Activated CD8-positive, alpha-beta memory T cell treated with anti-CD3 and anti-CD28 coated beads for 1 hour (primary cell): ENCODE measurements at places on chromosomes 4 and X.

DNA sequence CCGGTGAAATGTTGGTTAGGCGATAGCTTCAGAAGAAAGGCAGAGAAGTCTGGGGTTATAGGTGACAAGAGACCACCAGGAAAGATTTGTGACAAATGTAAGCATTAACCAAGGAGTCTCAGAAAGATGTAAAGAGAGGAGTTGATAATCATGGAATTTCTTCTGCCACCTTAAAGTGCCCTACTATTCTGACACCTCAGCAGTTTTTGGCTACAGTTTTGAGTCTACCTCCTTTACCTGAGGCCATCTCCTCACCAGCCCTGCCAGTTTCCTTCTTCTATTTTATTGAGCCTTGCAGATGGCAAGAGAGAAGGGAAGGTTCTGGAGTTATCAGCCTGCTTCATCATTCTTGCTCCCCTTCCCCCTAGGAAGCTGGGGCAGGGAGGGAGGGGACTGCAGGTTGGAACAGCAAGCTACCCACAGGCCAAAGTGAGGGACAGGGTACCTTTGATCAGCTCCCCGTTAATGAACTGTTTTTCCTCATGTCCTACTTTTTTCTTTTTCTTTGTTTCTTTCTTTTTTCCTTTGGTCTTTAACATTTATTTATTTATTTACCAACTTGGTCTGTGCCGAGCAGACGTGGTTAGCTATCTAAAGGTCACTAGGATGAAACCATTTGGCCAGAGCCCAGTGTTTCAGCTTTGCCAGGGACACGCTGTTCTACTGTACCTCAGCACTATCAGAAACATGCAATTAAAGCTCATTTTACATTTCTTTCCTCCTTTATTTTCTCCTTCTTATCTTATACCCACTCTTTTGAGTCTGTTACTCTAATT, 438.7 kb upstream of the AR start:
- DNase-seq: no peak

DNA sequence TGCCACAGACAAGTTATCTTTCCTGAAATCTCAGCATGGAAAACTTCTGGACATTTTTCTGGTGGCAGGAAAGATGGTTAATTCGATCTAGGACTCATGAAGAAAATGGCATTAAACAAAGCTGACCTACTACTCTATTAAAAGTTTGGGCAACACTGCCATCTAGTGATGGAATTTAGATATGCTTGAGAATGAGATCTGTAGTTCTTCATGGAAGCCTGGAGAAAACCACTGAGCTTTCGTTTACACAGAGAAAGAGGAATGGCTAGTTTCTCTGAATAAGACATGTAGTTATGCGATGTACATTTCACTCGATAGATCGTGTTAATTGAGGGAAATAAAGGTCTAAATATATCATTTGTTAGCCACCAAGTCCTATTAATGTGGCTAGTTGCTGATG, 51.7 kb upstream of the CHRDL1 start:
- DNase-seq: no peak

DNA sequence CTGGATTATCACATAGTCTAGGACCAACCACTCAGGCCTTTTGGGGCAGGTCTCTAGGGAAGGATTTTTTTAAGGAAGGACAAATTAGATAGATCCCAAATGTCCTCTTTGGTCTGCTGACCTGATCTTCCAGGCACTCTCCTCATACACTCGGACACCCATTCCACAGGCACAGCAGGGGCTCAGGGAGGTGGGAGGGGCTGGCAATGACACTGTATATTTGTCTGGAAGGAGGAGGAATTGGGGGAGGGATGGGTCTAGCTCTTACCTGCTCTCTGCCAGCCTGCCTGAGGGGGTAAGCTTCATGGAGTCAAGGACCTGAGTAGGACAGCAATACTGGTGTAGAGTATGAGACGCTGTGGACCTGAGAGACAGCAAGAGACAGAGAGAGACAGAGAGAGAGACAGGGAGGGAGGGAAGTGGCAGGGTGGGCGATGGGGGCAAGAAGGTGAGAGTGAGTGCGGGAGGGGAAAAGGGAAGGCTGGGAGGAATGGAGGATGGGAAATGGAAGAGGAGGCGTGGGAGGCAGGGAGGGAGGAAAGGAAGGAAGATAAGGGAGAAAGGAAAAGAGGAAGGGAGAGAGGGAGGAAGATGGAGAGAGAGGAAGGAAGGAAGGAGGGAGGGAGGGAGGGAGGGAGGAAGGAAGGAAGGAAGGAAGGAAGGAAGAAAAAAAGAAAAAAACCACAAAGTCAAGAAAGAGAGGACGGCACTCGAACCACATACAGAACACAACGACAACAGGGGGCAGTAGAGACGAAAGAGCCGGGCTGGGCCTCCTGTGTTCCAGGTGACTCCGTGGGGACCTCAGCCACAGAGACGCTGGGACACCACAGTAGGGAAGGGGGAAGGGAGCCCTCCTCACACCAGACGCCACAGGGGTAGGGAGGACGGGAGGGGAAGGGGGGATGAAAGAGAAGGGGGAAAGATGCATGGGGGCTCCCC, 1.8 kb downstream of the IQSEC2 start:
- no peak for DNase-seq

- no peak for DNase-seq
Measured at GRCh38 chr4:33184657-33185290, 2464.6 kb downstream of the PCDH7 start.

DNA sequence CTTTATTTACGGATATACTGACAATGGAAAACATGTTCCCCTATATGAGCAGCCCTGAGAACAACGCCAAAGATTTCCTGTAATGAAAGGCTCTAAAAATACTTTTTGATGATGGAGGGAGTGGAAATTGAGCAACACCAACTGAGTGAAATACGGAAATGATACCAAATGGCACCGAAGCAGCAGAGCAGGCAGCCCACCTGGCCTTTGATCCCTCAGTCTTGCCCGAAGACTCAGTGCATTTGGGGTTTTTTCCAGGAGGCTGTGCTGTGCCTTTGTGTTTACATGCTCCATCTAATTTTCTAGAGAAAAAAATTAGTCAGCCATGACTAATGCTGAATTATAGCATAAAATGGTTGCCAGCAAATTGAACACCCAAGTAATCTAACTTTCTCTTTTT, 169.9 kb upstream of the RBPJ start:
- DNase-seq: no peak

- no peak for DNase-seq
Measured at GRCh38 chr4:123529278-123529568, 132.6 kb downstream of the SPRY1 start.

DNA sequence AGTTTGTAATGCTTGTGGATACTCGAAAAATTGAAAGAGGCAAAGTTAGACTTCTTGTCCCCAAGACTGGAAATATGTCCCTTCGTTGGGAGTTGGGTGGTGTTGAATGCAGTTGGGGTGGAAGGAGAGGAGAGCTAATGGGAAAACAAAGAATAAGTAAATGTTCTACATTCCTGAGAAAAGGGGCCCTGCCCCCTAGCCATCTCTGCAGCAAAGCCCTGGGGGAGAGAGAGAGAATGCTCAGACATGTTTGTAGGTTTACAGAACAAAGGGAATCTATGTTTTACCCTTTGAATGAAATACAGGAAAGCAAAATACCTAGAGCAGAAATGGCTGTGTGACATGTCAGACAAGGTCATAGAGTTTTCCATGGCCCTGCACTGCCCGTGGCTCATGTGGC, 88.1 kb downstream of the RASL11B start:
- DNase-seq: no peak

GRCh38 chr4:71283642-71284257, 55.1 kb upstream of the SLC4A4 start:
- DNase-seq: no peak

DNA sequence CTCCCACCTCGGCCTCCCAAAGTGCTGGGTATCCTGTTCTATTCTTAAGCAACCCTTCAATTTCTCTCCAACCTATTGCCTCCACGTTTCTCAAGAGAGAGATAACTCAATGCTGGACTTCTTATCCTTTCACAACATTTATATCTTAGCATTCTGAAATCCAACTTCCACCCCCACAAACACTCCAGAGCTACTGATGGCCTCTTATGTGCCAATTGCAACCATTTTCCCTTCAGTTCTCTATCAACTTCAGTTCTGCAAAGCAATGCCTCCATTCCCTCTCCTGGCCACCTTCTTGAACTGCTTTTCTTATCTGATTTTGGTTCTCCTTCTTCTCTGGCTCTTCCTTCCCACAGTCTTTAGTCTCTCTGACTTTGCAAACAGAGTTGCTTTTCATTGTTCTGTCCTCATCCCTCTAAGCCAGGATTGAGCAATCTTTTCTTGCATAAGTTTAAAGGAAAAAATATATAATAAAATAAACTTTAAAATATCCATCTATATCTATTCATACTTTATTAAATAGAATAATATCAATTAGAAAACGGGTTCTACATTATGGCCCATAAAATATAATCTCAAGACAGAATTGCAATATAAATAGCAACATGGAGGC, 3.6 kb upstream of the STBD1 start:
- no peak for DNase-seq

DNA sequence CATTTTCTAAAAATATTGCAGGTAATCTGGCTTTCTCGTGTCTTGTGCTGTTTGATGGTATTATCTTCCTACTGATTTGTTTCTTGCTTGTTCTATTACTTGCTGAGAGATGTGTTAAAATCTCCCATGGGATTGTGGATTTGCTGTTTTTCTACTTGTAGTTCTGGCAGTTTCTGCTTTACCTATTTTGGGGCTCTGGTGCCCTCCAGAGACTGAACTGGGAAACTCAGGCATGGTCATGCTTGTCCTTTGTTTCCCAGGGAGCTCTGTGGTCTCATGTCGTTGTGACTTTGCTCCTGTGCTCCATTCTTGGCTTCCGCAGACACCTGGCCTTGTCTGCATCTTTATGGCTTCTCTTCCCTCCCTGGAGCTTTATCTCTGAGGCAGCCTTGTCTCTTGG, 39.5 kb downstream of the NSD2 start:
- DNase-seq: no peak

GRCh38 chr4:86615501-86615900, 21.4 kb downstream of the PTPN13 start:
- no peak for DNase-seq

- DNase-seq: peak; percentile 14
Measured at GRCh38 chrX:151680805-151681204, 14.5 kb upstream of the PRRG3 start.

- no peak for DNase-seq
Measured at GRCh38 chr4:111136438-111136837, 513.6 kb upstream of the PITX2 start.

GRCh38 chr4:188992706-188993105, 853.5 kb downstream of the TRIML1 start:
- DNase-seq: no peak

DNA sequence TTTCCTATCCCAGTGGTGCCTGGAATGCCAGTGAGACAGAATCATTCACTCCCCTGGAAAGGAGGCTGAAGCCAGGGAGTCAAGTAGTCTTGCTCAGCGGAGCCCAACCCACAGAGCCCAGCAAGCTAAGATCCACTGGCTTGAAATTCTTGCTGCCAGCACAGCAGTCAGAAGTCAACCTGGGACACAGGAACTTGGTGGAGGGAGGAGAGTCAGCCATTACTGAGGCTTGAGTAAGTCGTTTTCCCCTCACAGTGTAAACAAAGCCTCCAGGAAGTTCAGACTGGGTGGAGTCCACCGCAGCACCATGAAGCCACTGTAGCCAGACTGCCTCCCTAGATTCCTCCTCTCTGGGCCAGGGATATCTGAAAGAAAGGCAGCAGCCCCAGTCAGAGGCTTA, 283.2 kb upstream of the CPEB2 start:
- DNase-seq: no peak

DNA sequence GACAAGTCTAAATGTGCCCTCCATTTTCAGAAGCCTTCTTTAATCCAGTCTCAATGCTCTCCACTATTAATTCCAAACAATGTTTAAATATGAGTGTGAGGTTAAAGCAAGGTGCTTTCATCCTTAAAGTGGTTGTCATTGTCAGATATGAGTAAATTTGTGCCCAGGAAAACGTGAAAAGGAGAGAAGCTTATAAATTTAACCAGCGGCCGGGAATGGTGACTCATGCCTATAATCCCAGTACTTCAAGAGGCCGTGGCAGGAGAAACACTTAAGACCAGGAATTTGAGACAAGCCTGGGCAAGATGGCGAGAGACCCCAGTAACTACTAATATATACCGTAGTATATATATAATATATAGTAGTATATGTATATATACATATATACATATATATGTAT, 270.0 kb downstream of the ARHGAP24 start:
- DNase-seq: no peak

DNA sequence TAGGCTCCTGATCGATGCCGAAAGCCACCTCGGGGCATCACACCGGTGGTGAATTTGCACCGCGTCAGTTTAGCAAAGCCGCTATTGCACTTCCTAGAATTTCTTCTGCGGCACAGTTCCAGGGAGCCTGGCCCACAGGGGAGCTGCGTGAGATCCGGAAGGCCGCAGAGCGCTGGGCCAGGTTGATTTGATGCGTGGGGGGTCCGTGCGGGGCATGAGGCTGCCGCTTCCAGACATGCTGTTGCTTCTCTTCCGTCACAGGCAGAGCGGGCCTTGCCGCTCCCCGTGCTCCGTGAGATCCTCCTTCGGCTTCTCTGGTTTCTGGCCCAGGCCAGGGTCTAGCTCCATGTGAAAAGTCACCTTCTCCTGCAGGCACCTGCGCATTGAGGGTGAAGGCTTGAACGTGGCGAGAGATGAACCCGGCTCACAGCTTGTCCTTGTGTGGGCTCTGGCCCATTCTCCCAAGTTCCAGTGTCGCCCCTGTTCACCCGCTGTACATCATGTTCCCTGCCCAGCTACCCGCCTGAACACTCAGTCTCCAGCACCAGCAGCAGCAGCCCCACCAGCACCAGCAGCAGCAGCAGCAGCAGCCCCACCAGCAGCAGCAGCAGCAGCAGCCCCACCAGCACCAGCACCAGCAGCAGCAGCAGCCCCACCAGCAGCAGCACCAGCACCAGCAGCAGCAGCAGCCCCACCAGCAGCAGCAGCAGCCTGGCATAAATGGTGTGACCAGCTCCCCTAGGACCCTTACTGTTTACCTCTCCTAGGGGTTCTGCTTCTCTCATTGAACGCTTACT, 131.2 kb downstream of the TRIML1 start:
- DNase-seq: no peak

DNA sequence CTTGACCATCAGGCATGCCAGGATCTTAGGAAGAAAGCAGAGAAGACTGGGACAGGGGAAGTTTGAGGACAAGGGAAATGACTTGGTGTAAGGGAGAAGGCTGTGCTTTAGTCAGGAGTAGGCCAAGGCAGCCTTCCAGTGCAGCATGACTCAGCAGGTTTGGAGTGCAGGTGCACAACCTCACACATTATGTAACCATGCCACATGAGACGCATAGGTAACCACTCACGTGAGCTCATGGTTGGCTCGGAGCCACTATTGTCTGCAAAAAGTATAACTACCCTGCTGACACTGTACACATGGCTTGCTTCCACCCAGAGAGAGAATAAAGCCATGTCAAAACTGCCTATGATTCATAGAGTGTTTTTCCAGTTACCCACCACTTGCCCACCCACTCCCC, 715.9 kb downstream of the SMARCA1 start:
- no peak for DNase-seq

- DNase-seq: no peak
Measured at GRCh38 chrX:100208076-100208475, 202.0 kb downstream of the PCDH19 start.

DNA sequence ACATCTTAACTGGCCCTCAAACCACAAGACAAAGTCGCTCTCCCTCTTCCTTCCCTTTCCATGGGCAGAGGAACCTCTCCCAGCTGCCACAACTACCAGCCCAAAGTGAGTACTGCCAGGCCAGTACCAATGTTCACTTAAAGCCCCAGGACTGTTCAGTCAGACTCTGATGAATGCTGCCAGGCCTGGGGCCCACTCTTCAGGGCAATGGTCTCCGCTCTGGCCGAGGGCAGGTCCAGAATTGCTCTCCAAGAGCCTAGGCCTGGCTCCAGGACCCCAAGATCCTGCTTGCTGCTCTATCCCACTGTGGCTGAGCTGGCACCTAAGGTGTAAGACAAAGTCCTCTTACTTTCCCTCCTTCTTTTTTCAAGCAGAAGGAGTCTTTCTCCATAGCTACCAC, 790.9 kb downstream of the KLHL13 start:
- DNase-seq: no peak
